ENCODE measurements at places on chromosomes 2 and 18.

- no peak for DNase-seq
Observed at GRCh38 chr2:127183771-127184170, 36.3 kb downstream of the CYP27C1 start.

GRCh38 chr2:233064530-233065199 is 4.5 kb downstream of the INPP5D start:
- DNase-seq: peak; percentile 29

DNA sequence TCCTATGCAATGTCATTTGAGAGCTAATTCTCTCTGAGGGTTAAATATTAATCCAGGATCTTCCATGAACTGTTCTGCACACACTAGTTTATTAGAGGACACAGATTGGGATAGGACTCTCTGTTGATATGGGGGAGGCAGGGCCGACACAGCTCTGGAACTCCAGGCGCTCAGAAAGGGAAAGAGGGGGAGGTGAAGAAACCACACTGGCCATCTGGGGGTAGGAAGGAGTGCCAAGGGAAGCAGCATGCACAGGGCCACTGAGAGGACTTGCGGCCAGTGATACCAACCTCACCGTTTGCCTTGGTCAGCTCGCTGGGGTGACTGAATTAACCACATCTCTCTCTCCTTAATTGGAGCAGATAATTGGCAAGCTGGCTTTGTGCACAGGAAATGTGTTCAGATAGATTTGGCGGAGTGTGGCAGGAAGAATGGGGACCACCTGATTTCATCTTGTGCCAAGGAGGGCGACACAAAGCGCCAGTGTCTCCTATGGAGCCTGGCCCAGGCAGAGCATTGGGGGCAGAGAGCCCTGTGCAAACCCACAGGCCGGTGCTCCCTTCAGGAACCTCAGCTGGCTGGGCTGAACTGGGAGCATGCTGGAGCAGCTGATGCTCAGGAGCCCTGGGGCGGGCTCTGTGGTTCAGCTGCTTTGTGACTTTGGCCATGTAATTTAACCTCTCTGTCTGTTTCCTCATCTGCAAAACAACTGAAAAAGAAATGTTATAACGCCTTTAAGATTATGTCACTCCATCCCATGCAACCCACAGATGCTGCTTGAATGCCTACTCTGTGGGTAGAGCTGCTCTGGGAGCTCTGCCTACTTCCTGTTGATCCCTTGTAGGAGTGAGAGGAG is 114.7 kb upstream of the STON1 start:
- no peak for DNase-seq

DNA sequence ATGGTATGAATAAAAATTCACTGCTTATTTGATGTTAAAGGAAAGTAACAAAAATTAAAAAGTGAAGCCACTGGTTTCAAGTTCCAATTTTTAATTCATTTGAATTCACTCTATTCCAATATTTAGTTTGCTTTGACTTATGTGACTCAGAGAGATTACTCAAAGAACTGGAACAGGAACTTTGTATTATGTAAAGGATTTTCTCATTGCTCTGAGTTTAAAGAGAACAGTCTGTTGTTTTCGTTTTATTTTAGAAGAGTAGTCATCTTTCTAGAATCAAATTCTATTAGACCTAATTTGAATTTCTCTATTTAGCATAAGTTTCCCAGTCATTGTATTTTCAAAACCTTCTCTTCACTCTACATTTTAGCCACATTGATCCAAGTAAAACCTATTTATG is 300.1 kb upstream of the SLC8A1 start:
- no peak for DNase-seq

- DNase-seq: no peak
Observed at GRCh38 chr2:180657054-180657453, 323.4 kb upstream of the UBE2E3 start.

GRCh38 chr2:157180359-157180758 is 77.1 kb upstream of the GALNT5 start:
- no peak for DNase-seq

DNA sequence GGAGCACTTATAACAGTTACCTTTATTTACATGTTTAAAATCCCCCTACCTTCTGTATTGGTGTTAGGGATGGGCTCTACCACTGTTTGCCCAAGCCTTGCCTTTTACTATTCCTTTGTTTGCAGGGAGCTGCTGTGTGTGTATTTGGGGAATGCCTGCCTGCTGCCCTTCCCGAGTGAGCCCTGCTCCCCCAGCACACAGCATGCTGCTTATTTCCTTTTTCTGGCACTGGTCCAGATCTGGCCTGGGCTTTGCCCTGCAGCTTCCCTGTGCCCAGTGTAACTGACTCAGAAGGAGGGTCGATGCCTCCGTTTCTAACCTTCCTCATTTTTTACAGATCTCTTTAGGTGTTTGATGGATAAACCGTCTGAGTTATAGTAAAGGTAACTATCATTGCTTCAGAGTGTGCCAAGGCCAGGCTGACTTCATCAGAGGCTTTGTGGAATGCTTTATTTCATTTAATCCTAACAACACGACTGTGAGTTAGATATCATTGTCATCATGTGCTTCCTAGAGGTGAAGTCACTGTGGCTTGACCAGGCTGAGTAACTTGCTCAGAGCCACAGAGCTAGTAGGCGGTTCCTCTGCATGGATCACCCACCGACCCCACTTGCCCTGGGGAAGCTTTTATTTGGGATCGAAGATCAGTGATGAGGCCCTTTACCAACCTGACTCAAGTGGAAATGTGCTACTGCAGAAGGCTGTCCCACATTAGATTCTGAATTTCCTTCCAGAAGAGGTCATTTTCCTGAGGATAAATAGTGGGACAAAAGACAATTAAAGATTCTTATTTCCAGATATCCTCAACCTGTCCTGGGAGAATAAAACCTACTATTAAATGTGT is 238.8 kb downstream of the ZNF407 start:
- DNase-seq: no peak

DNA sequence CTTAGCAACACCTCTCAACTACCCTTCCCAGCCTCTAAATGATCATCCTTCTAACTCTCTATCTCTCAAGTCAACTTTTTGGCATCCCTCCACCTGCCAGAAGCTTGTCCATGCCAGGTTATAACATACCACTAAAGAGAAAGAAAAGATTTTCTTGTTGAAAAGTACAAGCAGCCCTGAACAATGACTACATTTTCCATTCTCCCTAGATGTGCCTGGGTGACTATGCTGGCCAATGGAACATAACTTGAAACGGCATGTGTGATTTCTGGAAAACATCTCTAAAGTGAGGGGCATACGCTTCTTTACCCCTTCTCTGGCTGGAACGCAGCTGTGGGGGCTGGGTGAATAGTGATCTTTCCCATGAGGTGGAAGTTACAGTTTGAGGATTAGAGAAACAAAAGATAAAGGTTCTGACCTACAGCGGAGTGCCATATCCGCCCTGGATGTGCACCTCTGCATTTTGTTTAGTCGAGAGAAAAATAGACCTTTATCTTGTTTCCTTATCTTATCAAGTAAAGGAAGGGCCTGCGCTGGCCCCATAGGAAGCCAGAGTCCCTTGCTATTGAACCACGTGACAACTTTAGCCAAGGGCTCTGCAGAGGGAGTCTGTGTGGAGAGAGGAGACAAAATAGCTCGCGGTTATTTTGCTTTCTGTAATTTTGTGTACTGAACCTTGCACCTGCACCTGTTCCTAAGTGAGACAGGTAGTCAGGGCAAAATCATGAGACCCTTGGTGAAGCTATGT is 436.8 kb downstream of the TGIF1 start:
- DNase-seq: no peak

- no peak for DNase-seq
Observed at GRCh38 chr2:163878718-163879117, 142.9 kb upstream of the FIGN start.

DNA sequence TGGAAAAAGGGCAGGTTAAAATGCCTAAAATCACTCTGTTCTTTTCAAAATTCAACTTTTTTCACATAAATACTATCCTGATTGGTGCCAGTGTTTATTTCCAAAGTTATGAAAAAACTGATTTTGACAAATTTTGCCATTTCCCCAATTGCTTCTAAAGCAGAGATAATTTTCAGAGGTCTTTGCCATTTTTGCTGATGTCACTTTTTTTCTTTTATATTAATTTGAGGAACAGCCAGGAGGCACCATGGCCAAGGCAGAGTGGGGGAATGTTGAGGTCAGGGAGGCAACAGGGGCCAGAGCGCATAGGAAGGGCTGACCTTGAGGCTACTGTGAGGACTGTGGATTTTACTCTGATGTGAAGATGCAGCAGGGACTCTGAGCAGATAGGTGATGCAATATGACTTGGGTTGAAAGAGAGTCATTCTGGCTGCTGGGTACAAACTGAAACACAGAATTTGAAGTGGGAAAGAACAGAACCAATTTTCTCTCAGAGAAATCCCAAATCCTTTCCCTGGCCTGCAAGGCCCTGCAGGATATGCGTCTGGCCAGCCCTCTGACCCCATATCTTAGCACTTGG is 75.1 kb upstream of the LDAH start:
- no peak for DNase-seq

DNA sequence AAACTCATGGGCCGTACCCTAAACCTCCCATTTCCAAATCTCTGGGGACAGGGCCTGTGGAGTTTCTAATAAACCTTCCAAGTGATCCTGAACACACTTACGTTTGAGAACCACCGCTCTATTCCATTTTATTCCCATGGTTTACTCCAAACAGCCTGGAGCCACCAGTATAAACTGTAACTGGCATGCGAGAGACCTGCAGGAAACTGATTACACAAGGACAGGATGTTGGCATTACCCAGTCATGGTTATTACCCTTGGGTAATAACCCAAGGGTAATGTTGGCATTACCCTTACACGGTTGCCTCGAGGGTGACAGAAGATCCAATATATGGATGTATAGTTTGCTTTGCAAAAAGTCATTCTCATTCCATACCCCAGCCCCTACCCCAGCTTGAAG is 37.0 kb upstream of the YPEL5 start:
- DNase-seq: no peak

DNA sequence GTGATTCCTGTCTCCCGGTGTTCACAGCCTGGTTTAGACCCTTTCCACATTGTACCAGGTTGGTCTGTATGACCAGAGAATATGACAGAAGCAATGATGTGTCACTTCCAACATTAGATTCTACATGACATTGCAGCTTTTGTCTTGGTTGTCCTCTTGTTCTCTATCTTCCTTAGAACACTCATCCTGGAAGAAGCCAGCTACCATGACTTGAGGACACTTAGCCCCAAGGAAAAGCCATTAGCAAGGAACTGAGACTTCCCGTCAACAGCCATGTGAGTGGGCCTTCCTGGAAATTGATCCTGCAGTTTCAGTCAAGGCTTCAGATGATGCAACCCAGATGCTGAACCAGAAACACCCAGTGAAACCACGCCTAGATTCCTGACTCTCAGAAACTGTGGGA is 143.3 kb downstream of the MREG start:
- no peak for DNase-seq

DNA sequence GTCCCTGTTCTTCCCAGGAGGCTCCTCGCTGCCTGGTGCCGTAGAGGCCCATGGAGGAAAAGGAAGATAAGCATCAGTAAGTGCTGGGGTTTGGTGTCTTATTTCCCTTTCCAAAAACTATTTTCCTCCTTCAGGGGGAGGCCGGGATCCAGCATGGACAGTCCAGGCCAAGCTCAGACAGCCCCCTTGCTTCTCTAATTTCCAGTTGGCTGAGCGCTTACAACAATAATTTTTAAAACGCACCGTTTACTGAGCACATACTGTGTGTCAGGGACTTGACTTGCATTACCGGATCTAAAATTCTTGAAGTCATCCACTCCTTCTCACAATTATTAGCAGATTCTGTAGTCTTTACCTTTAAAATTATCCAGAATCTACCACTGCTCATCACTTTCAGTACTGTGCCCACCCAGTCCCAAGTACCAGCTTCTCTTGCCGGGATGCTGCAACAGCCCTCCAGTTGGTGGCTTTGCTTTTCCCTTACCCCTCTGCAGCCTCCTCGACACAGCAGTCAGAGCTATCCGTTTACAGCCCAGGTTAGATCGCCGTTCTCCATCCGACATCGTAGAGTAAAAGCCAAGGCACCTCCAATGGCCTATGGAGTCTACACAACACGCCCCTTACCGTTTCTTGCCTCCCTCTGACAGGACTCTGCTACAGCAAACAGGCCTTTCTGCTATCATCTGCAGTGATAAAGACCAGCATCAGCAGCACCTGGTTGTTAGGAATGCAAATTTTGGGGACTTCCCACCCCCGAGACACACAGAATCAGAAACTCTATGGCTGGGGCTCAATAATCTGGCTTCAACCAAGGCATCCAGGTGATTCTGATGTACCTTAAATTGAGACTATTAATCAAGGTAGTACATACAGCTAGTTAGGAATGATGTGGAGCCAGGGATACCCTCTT is 75.2 kb upstream of the TSPYL6 start:
- no peak for DNase-seq

DNA sequence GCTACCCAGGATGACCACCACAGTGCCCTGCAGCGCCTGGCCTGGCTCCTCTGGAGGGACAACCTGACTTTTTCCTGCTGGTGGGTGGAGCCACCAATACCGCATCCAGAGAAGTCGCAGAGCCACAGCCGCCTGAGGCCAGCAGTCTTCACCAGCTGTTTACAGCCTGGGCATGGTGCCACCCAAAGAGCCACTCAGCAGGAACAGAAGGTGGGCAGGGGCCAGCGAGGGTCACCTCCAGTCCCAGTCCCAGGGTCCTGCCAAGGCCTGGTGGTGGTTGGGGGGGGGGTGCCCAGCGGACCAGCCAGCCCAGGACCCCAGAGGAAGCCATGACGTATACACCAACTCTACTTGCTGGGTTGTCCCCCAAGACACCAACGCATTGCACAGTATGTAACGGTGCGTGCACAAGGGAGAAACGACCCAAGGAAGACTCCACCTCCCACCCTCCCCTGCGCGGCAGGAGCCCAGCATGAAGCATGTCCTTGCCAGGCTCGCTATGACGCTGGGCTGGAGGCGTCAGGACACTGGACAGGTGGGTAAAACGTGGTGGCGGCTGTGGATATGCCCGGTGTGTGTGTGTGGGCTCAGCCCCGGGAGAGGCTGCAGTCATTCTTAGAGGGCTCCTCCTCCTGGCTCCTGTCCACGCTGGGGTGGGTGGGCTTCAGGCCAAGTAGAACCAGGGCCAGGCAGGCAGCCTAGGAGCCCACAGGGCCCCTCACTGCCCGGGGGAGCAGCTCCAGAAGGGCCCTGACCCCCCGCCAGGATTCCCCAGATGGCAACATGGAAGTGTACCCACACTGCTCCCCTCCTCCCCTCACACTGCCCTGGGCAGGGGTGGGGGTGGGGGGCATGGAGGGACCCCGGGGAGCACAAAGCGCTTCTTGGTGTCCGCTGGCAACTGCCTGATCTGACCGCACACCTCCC is 49.3 kb downstream of the HS6ST1 start:
- DNase-seq: no peak

DNA sequence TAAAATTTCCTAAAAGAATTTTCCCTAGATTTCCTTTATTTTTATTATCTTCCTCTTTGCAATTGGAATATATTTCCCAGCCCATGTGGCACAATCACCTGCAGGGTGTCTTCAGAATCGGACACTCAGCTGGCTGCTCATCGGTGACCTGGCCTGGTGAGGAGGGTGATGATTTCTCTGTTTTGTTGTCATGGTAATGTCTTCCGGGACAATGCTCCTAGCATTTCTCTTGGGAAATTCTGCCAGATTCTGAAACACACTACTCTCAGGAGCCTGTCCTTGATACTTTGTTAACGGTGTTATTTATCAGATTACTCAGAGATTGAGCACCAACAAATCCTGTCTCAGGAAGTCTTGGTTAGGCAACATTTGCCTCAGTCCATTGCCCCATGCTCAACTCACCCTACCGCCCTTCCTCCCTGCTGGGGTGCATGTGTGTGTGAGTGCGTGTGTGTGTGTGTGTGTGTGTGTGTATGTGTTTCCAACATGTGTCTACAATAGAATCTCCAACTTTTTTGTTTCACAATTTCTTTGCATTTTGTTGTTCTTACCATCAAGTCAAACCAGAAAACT is 70.3 kb downstream of the MYT1L start:
- no peak for DNase-seq

- DNase-seq: no peak
Observed at GRCh38 chr2:159551806-159552205, 64.5 kb downstream of the BAZ2B start.
